ENCODE measurements at places on chromosomes 6 and 20.

GRCh38 chr20:35578469-35578868 lies 36.6 kb downstream of the ERGIC3 start:
- no peak for DNase-seq

- DNase-seq = no peak
Measured at GRCh38 chr20:46352370-46352938, 44.2 kb upstream of the CDH22 start.

GRCh38 chr6:119079283-119079809 lies 882 bp upstream of the FAM184A start:
- DNase-seq = no peak

DNA sequence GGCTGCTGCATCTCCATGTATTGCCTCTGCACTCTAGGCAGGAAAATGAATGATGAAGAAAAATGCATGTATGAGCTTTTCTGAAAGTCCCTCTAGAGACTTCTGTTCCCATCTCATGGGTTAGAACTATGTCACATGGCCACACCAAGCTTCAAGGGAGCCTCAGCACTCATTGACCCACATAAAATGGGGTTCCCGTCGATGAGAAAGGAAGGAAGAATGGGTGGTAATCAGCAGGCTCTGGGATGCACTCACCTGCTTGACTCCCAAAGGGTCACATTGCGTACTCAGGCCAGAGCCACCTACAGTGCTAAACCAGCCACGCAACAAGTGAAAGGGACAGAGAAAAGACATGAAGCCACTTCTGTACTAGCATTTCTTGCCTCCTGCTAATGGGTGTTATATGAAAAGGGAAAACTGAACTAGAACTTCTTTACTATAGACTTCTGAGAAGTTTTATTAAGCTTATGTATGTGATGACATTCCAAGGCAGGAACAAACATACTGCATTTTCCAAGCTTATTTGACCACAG lies 95.8 kb upstream of the GCM1 start:
- DNase-seq = no peak

DNA sequence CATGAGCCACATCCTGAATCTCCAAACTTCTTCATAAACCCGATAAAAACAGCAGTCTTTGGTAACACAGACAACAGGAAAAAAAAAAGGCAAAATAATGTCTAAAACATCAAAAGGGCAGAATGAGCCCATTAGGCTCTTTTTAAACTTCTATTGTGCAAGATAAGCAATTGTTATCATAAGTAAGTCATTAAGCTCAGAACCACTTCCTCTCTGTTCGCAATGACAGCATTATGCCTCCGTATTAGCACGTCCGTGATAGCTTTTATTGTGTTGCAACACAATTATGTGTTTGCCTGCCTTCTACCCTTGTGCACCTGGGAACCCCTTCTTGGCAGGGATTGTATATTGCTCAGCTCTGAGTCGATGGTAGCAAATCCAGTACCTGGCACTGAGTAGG lies 147.1 kb downstream of the LRFN2 start:
- no peak for DNase-seq

GRCh38 chr20:43662943-43663655 lies 3.8 kb upstream of the MYBL2 start:
- DNase-seq = no peak

DNA sequence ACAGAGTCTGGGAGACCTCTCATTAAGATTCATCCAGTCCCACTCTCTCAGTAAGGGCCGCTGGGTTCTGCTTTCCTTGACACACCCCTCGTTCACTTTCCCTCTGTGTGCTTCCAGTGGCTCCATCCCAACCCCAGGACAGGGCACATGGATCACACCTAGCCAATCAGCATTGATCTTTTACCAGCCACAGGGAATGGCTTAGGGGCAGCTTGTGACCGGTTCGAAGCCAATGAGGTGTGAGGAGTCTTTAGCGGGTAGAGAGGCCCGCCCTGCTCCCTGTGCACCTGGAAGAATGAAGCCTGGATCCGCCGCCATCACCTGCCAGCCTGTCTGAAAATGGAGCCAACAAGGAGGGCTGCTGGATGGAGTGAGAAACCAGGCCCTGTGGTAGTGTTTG lies 35.2 kb upstream of the OVOL2 start:
- no peak for DNase-seq

GRCh38 chr6:81575442-81575841 lies 177.0 kb downstream of the TENT5A start:
- DNase-seq = no peak

DNA sequence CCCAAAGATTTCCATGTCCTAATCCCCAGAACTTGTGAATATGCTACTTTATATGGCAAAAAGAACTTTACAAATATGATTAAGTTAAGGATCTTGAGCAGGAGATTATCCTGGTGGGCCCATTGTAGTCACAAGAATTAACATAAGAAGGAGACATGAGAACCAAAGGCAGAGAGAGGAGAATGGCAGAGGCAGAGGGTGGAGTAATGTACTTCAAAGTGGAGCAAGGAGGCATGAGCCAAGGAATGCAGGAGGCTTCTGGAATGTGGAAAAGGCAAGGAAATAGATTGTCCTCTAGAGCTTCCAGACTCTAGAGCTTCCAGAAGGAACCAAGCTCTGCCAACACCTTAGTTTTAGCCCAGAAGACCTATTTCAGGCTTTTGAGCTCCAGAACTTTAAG lies 147.4 kb downstream of the MOXD1 start:
- no peak for DNase-seq

DNA sequence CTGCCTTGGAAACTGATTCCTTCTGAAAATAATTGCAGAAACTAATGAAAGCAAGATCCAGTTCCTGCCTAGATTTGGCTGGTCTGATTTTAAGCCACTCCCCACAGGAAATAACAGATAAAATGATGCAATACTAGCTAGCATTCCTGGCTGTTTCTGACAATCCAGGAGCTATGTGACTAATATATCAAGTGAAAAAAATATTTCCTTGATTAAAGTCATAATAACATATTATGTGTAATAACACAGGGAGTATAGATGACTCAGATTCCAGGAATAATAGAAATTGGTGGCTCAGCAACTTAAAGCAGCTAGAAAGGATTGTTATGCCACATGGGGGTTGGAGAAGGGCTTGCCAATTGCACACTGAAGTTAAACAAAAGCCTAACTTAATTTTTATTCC lies 182.7 kb upstream of the SALL4 start:
- no peak for DNase-seq

GRCh38 chr20:12535316-12535715 lies 473.5 kb upstream of the SPTLC3 start:
- DNase-seq = no peak

GRCh38 chr6:115363379-115363778 lies 697.3 kb downstream of the FRK start:
- DNase-seq = no peak

DNA sequence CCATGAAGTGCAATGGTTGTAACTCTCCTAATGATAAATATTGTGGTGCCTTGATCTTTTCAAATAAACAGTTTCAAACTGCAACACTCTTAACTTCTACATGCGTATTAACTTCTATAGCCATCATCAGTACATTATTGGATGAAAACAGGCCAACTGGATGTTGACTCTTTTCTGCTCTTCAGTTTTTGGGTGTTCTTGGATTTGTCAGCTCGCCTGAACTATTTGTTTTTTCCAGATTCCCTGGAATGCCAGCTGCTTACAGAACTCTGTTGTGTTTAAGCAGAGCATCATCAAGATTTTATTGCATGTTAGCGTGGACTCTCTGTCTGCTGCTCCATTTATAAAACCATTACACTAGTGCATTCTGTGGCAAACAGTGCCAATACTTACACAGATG lies 626.1 kb downstream of the HDGFL1 start:
- no peak for DNase-seq

DNA sequence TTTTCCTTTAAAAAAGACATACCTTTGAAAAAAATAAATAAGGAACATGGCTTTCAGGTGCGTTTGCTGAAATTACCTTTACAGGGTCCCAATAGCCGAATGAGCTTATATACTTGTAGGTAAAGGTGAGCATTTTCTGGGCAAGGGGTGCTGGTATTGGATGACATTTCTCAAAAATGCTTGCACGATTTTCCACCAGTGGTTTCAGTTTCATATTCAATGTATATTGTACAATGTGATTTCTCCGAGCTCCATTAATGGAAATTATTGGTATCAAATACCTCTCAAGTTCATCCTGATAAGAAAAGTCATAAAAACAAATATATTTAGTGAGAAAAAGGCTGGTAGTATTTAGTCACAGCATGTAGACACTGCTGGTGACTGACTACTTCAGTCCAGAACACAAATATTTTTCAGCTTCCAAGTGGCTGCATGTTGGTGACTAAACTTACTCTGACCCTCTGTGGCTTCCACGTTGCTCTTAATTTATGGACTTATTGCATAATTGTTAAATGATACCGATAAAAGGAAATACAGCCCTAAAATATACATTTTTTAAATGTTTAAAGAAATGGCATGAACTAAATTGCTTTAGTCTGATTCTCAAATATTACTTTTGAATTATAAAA lies 32.9 kb upstream of the ZBTB24 start:
- DNase-seq = no peak

DNA sequence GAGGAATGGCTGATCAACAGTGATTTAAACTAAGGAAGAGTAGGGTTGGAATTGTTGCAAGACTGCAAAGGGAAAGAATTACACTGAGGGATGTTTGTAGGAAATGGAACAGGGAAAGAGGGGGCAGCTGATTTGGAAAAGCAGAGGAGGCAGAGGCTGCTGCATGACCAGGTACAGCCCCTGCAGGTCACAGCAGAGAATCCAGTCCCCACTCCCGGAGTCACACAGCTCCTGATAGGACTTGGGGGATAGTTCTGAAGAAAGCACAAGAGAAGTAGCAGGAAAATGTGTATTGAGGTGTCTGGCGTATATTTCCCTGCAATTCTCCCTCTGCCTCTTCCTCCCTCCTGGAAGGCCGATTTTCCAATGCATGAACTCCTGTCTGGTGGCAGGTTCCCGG lies 92.5 kb upstream of the PDE10A start:
- DNase-seq = no peak

DNA sequence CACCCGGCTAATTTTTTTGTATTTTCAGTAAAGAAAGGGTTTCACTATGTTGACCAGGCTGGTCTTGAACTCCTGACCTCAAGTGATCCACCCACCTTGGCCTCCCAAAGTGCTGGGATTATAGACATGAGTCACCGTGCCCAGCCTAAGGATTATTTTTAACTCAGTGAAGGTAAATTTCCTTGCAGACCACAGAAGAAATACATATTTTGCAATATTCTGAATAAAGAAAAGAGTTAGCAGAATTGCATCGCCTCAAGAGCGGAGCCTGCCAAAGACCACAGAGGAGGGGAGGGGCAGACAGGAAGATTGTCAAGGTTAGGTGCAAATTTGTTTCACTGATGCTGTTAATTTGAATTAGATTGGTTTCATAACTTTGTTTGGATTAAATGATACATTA lies 47.4 kb downstream of the SOD2 start:
- no peak for DNase-seq

- DNase-seq = no peak
Measured at GRCh38 chr6:13302751-13303667, 25.3 kb downstream of the TBC1D7 start.

DNA sequence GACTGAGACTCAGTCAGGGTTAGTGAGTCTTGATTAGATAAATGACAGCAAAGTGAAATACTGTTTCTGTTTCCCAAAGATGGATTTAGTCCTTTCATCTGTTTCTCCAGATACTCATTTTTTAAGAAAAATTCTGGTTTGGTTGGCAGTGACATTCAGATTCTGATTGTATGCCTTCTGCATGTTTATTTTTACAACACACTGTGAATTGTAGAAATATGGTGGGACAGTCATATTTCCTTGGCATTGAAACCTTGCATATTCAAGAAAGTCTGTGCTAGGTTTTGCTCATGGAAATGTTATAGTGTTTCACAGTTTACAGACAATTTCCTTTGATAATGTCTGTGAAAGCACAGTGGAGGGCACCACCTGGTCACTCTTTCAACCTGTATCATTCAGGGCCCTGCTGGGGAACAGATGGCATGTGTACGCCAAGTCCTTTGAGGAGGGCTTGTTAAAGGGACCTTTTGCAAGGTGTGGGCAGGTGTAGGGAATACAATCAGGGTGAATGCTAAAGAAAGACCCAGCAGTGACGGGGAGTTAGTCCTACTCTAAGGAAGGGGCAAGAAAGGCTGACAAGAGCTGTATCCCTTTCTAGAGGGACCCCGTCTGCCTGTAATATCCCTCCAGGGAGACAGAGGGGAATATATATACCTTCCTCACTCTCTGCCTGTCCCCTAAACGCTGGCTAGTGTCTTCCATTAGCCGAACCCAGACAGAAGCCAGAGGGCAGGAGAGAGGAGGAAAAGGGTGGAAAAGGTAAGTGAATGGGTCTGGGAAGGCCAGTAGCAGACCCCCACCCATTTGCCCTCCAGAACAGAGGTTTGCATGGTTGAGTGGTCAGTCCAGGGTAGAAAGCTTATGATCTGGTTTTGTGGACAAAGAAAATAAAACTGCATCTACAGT lies 10.2 kb downstream of the PLCB4 start:
- no peak for DNase-seq

- no peak for DNase-seq
Measured at GRCh38 chr6:9634776-9635175, 780.1 kb downstream of the TFAP2A start.

Measured in activated CD4-positive, CD25-positive, alpha-beta regulatory T cell (primary cell).